ENCODE measurements at places on chromosomes 13 and 19.

DNA sequence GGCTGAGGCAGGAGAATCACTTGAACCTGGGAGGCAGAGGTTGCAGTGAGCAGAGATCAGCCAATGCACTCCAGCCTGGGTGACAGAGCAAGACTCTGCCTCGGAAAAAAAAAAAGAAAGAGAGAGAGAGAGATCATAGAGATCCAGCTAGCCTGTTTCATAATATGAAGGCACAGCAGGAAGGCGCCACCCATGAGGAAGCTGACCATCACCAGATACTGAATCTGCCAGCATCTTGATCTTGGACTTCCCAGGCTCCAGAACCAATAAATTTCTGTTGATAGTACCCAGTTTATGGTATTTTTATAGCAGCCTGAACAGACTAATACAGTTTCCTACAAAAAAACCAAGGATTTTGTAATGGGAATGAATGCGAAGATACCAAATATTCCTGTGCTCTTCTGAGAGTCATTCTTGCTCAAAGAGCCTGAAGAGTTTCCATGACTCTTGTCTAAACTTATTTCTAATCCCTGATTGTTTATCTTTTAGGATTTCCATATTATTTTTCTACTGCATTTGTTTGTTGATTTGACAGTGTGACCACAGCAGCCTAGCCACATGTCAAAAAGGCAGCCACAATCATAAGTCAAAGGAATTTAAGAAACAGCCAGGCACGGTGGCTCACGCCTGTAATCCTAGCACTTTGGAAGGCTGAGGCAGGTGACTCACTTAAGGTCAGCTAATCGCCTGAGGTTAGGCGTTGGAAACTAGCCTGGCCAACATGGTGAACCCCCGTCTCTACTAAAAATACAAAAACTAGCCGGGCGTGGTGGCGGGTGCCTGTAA is 37.7 kb upstream of the PDCD5 start:
- DNase-seq = no peak

DNA sequence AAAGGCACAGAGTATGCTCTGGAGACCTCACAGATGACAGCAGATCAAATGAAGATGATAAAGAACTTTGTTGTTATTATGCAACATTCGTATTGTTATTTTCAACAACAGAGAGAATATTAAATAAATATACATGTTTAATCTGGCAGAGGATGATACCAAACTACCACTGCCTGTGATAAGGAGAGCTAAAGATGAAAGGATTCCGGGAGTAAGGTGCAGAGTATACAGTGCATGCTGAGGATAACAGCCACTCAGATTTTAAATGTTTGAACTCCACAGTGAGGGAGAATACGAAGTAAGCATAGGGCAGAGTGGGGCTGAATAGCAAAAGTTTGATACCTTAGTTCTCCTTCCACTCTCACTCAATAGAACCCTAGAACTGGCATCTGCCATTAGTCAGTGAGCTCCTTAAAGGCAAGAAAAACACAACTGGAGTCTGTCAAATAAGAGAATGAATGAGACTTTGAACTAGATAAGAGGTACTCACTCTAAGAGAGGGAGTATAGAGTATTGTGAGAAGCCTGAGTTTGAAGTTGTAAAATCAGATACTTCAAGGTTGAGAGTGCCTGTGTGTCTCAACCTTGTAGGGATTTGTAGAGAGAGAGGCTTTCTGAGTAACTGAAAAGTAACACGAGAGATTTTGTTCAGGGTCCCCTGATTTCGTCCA is 78.5 kb downstream of the STARD13 start:
- no peak for DNase-seq

DNA sequence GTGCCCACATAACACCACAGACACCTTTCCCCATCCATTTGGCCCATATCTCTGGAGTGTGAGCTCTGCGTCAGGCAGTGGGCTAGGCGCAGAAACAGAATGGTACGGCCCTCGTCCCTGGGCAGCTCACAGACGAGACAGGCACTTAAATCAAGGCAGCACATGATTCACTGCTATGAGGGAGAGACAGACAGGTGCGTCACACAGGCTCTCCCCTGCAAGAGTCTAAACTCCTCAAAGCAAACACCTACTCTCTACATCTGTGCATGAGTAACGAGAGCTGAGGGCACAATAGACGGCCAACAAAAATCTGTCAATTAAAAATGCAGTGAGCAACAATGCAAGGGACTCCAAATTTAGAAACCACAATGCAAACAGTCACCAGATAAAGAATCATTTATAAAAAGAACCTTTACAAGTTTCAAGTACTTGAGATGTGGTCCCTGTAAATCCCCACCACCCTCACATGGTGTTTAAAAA is 348.9 kb downstream of the UQCRFS1 start:
- no peak for DNase-seq

DNA sequence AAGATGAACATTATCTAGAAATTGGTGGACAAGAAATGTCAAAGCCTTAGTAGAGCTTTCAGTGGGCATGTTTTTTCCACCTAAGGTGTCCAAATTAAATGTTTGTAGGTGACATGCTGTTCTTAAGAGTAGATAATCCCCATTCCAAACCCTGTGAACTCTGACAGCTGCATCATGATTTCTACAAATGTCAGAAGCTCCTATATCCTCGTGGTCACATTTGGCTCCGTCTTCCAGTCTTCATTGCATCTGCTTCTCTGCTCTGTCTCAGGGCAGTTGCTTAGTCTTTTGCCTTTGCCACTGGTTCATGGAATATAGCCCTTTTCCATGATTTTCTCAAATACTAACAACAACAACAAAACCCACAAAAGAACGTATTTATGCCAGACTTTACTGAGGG is 234.5 kb downstream of the DLEU7 start:
- DNase-seq = no peak

DNA sequence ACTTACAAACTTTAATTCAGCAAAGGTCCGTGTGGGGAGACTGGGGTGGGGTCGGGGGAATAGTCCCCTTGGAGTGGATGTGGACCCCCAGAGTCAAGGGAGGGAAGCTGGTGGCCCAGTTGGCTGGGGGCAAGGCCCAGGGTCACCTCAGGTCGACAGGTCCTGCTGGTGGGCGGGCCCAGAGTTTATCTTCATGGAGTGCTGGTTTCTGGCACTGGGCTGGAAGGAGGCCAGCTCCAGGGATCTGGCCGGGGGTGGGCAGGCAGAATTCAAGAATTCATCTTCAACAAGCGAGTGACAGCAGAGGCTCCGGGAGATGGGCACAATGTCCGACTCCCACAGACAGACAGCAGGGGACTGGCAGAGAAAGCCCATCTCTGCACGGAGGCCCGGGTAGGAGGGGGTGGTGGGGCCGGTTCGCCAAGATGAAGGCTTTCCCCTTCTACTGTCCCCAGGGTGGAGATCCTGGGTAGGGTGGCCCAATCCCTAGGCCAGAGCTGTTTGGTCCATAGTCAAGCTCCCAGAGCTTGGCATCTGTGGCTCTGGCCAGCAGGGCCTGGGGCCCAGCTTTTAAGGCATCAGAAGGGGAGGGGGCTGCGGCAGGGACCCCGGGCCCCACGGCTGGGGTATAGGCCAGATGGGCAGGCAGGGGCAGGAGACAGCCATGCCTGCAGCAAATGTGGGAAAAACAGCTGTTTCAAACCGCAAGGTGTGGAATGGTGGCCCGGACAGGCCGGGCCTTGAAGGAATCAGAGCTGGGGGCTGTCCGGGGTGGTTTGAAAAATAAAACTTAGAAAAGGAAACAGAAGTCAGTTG is 622 bp upstream of the FDX2 start:
- DNase-seq = no peak

- no peak for DNase-seq
These were observed 104.6 kb downstream of the COL4A2 start for GRCh38 chr13:110411688-110412059.

- DNase-seq = no peak
These were observed 517.5 kb downstream of the KLF5 start for GRCh38 chr13:73576291-73576690.
